Fibroblast of skin of back (primary cell): ENCODE measurements at places on chromosomes 4 and X.
A peak's percentile ranks its signal among the peaks of the same experiment; 100 is the strongest.

- DNase-seq = peak; percentile 58
These were observed at the start of gene FGD1 for GRCh38 chrX:54495814-54496516. TSS of gene FGD1 (minus strand) at chrX:54496234. CDS start at chrX:54495432, 802 bp downstream.

- DNase-seq = peak; percentile 38
These were observed 755 bp downstream of the ANKRD17 start for GRCh38 chr4:73257651-73258435.

DNA sequence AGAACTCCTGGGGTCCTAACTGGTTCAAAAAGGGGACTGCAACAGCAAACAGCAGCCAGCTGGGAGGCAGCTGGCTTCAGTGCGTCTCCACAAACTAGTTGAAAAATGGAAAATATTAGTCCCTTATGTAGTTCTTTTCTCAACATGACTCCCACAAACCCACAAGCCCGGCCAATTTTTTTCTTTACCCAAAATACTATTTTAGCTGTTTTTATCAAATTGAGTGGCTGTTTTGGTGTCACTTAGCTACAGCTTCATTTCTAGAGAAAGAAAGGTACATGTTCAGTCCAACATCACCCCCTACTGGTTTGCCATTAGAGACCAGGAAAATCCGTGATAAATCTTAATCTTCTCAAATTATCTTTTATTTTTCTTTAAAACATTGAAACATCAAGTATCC lies 97.2 kb downstream of the GUCY2F start:
- DNase-seq = peak; percentile 44

DNA sequence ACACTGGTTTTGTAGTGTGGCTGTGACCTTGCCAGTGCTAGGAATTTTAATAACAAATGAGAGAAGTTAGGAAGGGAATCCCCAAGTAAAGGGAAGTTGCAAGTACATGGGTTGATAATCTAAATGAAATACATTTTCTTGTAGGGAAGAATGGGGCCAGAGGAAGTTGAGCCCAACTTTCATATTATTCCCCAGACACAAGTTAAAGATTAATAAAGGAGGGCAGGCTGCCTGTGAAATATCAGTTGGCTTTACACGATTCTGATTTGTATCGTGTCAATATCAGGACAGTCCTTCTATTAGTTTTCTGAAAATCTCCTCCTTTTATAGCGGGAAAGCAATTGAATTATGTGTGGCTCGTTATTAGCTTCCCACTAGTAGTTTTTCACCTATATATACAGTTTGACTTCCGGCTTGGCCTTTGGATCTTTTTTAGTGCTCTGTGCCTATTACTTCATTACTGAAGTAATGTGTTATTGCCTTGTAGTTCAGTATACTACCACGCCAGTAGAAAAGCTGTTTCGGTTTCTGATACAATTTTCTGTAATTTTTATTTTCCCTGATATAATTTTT lies 1.7 kb downstream of the PDLIM5 start:
- DNase-seq = no peak

DNA sequence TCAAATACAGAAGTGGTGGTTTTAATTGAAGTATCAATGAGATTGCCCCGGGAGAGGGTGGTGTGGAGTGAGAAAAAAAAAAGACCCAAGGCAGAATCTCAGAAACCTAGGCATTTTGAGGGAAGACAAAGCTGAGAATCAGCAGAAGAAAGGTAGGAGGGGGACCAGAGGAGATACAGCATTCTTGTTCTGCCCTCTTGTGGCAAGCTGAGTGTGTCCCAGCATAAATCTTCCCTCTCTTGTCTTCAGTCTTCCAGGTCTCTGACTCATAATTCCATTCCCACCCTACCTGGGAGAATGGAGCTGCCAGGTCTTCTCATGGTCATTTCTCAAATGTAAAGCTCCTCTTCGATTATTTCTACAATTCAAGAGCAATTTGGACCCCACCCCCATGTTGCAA lies 32.7 kb upstream of the MAGED1 start:
- peak; percentile 19 for DNase-seq

- DNase-seq = peak; percentile 96
These were observed 47.9 kb downstream of the CXCL1 start for GRCh38 chr4:73917081-73917501.

- DNase-seq = no peak
These were observed 90.6 kb downstream of the SORCS2 start for GRCh38 chr4:7282786-7283440.

DNA sequence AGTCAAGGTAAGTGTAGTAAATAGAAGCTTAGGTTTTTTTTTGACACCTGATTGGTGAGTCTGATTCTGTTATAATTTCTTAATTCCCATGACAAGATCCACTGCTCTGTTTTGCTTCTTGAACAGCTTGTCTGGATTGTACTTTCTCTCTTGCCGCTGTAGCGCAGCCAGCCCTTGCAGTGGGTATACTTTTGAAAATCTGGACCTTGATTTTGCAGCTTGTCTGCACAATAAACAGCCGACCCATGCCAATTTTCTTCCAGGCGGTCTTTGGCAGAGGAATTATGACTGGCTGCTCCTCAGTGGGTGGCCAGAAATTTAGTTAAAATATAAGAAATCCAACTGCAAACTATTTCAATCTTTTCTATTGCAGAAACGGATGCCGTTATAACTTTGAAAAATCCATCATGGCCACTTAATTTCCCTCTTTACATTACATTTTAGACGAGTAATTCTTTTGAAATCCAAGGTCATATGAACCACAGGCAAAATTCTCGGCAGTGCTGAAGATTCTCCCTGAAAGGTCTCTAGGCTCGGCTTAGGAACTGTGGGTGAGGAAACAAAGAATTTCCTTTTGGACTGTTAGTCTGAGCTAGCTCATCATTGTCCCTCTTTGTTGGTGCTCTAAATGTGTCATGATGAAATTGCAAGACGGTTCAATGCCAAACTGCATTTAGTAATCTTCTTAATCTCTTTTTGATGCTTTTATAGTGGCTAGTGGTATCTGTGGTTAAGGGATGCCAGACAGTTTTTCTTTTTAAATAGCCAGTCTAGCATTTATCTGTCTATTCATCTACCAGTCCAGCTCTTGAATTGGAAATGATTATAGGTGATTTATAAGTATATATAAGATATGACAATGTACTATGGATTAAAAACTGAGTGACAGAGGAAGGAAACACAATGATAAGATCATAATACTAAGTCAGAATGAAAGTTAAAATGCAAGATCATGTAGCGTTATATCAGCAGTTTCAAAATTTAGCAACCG lies 31.5 kb upstream of the PTTG2 start:
- DNase-seq = peak; percentile 48

GRCh38 chr4:168845897-168846296 lies 164.2 kb downstream of the CBR4 start:
- no peak for DNase-seq

DNA sequence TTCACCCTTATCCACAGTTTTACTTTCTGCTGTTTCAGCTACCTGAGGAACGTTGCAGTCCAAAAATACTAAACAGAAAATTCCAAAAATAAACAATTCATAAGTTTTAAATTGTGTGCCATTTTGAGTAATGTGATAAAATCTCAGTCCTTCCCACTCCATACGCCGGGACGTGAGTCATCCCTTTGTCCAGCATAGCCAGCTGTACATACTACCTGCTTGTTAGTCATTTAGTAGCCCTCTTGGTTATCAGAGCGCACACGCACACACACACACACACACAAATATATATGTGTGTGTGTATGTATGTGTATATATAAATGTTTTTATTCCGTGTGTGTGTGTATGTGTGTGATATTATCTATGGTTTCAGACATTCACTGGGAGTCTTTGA lies 4.8 kb upstream of the CCSER1 start:
- DNase-seq = no peak

DNA sequence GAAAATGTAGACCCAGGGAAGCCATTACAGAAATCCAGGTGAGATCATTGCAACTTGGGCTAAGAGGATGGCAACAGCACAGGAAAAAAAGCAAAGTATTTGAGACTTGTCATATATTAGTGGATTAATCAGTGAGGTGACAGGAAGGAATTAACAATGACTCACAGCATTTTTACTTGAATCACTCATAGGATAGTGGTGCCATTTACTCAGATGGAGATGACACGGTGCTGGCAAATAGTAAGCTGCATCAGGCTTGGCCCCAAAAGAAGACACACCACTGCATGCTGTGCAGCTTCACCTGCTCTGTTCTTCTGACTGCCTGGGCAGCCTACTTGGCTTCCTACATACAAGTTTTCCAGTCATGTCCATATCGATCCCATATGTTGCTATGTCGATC lies 144.8 kb downstream of the FRYL start:
- DNase-seq = peak; percentile 65

DNA sequence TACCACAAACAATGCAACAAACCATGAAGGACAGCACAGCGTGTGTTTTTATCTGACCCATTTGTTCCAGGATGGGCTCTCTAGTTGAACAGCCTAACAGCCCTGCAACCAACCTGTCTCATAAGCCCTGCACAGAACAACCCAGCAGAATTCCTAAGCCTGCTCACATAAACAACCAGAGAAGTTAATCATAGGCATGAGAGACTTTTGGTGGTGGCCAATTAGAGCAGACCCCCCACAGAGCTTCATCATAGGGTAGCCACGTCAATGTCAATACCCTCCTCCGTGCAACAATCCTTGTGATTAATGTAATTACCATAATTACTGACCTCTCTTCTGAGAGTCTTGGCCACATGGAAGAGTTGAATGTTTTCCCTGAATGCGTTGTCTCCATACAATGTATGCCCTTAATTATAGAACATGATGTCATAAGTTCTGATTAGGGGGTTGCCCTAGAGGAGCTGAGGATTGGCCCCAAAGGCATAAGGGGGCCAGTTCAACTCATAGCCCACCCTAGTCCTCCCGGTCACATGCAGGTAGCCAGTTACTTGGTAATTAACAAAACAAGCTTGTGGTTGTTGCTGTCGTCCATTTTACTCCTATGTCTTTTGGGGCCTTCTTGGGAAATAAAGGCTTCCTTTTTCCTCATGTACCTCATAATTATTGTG lies 92.7 kb downstream of the SYNPO2 start:
- DNase-seq = peak; percentile 73

DNA sequence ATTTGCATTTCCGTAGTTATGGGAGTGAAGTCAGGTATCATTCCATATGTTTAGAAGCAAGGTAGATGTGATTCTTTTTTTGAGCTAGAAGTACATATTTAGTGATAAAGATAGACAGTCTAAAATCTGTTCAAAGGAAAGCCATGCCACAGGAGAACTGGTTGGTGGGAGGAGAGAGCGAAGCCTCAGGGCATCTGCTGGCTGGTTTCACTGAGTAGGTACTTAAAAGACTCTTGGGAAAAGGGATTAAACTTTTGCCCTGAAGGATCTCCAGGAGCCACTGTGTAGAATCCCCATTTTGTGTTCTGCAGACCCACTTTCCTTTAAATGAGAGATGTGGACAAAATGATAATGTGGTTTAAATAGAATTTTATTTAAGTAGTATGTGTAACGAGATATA lies 89.6 kb downstream of the SHROOM2 start:
- no peak for DNase-seq

- DNase-seq = no peak
These were observed 906.8 kb upstream of the NDST4 start for GRCh38 chr4:116020141-116020722.

DNA sequence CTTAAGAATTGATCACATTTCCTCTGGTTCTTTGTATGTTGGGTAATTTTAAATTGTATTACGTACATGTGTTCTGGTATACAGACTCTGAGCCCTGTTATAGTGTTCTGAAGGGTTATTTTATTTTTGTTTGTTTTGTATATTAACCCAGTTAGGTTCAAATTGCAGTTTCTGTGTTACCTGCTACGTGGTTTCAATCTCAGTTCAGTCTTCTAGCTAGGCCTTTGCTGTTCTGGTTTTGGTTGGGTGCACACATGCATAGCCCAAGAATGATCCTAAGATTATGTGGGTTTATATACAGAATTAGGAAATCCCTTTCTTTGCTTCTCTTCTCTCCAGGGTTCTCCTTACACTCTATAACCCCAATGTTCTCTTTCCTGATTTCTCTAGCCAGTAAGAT lies 161.0 kb downstream of the PPP1R2C start:
- DNase-seq = no peak

DNA sequence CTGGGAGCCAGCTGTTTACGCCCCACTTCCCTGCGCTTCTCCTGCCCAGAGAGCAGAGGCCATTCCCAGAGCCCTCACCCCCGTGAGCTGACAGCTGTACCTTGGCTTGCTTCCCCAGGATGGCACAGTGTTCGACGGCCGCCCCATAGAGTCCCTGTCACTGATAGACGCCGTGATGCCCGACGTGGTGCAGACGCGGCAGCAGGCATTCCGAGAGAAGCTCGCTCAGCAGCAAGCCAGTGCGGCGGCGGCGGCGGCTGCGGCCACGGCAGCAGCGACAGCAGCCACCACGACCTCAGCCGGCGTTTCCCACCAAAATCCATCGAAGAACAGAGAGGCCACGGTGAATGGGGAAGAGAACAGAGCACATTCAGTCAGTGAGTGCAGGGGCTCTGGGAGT lies 77.7 kb downstream of the GPR143 start:
- DNase-seq = no peak

- DNase-seq = no peak
These were observed 497.5 kb downstream of the INPP4B start for GRCh38 chr4:142348613-142349021.

DNA sequence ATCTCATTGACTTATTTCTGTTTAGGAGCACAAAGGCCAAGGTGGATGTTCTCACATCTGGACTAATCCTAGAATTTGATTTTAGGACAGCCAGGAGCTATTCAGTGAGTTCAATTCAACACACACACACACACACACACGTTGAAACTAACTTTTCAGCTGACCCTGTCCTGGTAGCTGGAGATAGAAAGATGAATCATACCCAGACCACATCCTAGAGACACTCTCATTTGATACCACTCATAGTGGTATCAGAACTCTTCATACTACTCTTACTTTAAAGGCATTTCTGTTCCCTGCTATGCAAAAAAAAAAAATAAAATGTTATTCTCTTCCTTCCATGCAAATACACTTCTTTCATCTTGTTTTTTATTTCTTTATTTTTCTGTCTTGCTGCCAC lies 36.7 kb downstream of the KLF8 start:
- DNase-seq = no peak

- peak; percentile 95 for DNase-seq
These were observed 63.2 kb downstream of the ANAPC10 start for GRCh38 chr4:145034727-145035211.

- peak; percentile 40 for DNase-seq
These were observed 2.0 kb downstream of the ADGRL3 start for GRCh38 chr4:61201961-61202637.

DNA sequence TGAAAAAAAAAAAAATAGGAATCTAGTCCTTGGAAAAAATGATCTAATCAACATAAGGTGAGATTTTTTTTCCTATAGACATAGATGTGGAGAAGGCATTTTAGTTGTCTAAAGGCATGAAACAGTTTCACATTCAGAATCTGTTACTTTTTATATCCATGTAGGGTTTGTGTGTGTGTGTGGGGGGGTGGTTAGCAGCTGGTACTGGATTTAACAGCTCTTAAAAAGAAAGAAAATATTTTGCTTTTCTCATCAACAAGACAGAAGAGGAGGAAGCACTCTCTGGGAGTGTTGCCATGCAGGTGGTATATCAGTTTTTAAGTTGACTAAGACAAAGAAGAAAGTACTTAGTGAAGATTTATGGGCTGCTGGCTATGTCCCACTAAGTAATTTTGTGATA lies 122.3 kb downstream of the VCX3B start:
- no peak for DNase-seq

DNA sequence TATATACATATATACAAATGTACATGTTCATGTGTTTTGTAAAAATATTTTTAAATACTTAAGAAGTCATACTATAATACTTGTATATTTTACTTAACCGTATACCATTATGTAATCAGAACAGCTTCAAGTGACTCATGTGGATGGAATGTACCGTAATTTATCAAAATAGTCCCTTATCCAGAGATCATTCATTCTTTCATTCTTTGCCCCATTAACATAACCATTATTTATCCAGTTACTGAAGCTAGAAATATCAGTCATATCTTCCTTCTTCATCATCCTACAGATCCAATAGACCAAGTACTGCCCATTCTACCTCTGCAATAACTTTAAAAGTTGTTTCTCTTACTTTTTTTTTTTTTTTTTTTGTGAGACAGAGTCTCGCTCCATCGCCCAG lies 164.2 kb downstream of the MAB21L2 start:
- DNase-seq = peak; percentile 74
